Glutamatergic neuron (in vitro differentiated cells): ENCODE measurements at places on chromosomes 7 and 10. TPM values are rescaled to one million over a fixed set of nuclear protein-coding genes. Genes with fewer than 3 reads are reported as not detected.

The PGAM2 gene
- 13.3 TPM for total RNA-seq

The ST8SIA6 gene
- total RNA-seq = not detected

DNA sequence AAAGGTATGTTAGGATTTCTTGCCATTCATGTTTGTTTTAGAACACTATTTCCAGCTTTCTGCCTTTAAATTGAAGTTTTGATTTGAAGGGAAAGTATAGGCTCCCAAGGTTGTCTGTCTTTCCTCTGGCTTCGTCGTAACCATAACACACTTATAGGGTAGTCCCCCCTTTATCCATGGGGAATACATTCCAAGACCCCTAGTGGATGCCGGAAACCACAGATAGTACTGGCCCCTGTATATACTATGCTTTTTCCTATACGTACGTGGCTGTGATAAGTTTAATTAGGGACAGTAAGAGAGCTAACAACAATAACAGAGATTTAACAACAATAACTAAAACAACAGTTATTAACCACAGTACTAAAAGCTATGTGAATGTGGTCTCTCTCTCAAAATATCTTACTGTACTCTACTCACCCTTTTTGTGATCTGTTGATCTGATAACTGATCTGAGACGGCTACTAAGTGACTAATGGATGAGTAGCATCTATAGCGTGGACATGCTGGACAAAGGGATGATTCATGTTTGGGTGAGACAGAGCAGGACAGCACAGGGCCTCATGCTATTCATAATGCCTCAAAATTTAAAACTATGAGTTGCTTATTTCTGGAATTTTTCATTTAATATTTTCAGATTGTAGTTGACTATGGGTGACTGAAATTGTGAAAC is 273.1 kb downstream of the AUTS2 start:
- no peaks in the 10 kb centered on the region for H3K36me3 ChIP-seq
- H3K27me3 ChIP-seq = no peaks in the 10 kb centered on the region
- H3K27ac ChIP-seq = peak overlapping the region; percentile 30
- H3K4me1 ChIP-seq = peaks cover 41% of the 10 kb centered on the region
- no peak overlapping the region for H3K4me3 ChIP-seq
- no peak for DNase-seq

DNA sequence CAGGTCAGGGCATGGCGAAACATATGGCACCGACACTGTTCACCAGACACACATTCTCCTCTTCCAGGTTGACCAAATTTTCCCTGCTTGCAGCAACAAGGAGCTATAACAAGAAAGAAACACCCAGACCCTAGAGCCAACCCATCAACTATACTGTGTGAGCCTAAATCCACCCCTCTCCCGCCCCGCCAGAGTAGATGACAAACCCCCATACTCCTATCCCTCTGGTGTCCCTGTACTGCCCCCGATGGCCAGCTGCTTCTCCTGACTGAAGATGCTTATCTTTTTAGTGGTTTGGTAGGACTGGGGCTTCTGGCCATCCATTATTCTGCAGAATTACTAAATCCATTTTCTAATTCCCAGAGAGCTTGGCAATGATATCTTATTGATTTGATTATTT is 70.1 kb upstream of the EEPD1 start:
- H3K27ac ChIP-seq = no peak overlapping the region
- H3K4me3 ChIP-seq = no peak overlapping the region
- H3K36me3 ChIP-seq = no peaks in the 10 kb centered on the region
- no peak for DNase-seq

GRCh38 chr7:129468547-129468946 is 33.8 kb upstream of the SMKR1 start:
- no peaks in the 10 kb centered on the region for H3K36me3 ChIP-seq
- no peaks in the 10 kb centered on the region for H3K27me3 ChIP-seq
- no peaks in the 10 kb centered on the region for H3K4me1 ChIP-seq
- H3K4me3 ChIP-seq = no peak overlapping the region

DNA sequence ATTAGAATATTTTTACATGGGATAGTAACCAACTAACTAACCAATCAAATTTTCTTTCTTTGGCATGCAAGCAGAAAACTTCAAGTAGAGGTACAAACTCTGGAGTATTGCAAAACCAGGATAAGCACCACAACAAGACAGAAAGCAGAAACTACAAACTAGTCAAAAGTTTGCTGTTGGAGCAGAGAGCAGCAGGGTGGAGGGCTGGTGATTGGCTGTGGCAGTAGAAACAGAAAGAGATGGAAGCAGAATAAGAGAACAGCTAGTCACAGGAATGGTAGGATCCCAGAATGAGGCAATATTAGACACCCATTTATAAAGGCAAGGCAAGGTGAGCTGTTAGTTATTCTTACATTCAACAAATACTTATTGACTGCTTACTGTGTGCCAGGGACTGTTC is 6.8 kb upstream of the MACC1 start:
- no peak for DNase-seq
- H3K4me1 ChIP-seq = no peaks in the 10 kb centered on the region
- peaks cover 1% of the 10 kb centered on the region for H3K27me3 ChIP-seq
- no peak overlapping the region for H3K4me3 ChIP-seq
- H3K27ac ChIP-seq = no peak overlapping the region

DNA sequence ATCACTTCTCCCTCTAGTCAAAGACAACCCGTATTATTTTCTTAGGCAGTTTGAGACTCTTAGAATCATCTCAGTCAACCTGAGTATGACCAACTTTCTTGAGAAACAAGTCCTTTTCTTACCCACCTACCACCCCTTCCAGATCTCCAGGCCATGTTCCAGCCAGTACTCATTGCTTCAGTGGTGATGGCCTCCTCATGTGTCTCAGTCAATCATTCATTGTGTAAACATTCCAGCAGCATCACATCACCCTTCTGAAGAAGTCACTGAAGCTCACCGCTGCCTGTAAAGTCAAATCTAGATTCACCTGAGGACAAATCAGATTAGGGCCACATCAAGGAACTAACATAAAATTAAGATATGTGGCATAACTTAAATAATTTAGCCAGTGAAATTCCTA is 467.2 kb upstream of the NRP1 start:
- no peak overlapping the region for H3K27ac ChIP-seq
- H3K4me1 ChIP-seq = peaks cover under 1% of the 10 kb centered on the region
- no peak for DNase-seq
- H3K36me3 ChIP-seq = no peaks in the 10 kb centered on the region
- H3K27me3 ChIP-seq = peaks cover 2% of the 10 kb centered on the region

GRCh38 chr7:128868624-128869137 is 6.0 kb downstream of the ATP6V1F start:
- H3K4me3 ChIP-seq = peak overlapping the region; percentile 73
- peaks cover 13% of the 10 kb centered on the region for H3K27me3 ChIP-seq
- peaks cover 10% of the 10 kb centered on the region for H3K4me1 ChIP-seq
- no peak for DNase-seq

- H3K4me3 ChIP-seq = no peak overlapping the region
- H3K27ac ChIP-seq = no peak overlapping the region
- H3K27me3 ChIP-seq = peaks cover 6% of the 10 kb centered on the region
- H3K4me1 ChIP-seq = peaks cover 6% of the 10 kb centered on the region
- H3K36me3 ChIP-seq = no peaks in the 10 kb centered on the region
Measured at GRCh38 chr10:78502210-78502936, 468.7 kb downstream of the RPS24 start.

GRCh38 chr10:593421-593820 is 96.0 kb downstream of the DIP2C start:
- DNase-seq = no peak
- H3K4me1 ChIP-seq = peaks cover 37% of the 10 kb centered on the region
- H3K36me3 ChIP-seq = peaks cover 4% of the 10 kb centered on the region
- peak overlapping the region; percentile 9 for H3K27ac ChIP-seq
- H3K4me3 ChIP-seq = no peak overlapping the region
